ENCODE measurements at places on chromosomes 7 and 10.

GRCh38 chr7:34320926-34321661 lies 336.9 kb upstream of the NPSR1 start:
- peak; percentile 45 for DNase-seq

GRCh38 chr7:115300231-115300870 lies 378.5 kb downstream of the MDFIC start:
- DNase-seq = no peak

GRCh38 chr7:17027143-17027788 lies 145.5 kb upstream of the AGR3 start:
- DNase-seq = no peak

DNA sequence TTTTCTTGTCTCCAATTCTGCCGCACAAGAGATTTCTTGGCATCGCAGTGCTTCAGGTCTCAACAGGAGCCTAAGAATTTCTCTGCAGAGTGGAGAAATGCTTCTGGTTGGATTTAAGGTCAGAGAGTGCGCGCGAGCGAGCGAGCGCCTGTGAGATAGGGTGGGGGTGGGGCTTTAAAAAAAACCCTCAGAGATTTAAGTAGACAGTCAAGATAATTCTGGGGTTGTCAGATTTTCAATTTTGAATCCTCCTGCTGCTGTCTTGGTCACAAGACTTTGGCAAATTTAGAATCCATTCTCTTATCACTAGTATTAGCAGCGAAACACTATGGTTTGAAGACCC lies 49.7 kb downstream of the CPEB3 start:
- DNase-seq = no peak

GRCh38 chr7:143385891-143386781 lies 5.0 kb downstream of the ZYX start:
- peak; percentile 58 for DNase-seq

- DNase-seq = peak; percentile 66
Measured at GRCh38 chr7:77404641-77405040, 11.5 kb downstream of the GSAP start.

GRCh38 chr10:69412232-69412790 lies 4.4 kb downstream of the TACR2 start:
- DNase-seq = peak; percentile 36

GRCh38 chr10:100872034-100872791 lies 40.5 kb upstream of the SLF2 start:
- DNase-seq = peak; percentile 53

- DNase-seq = no peak
Measured at GRCh38 chr7:28998105-28998504, 40.0 kb upstream of the TRIL start.

GRCh38 chr10:33329178-33329577 lies 5.3 kb downstream of the NRP1 start:
- DNase-seq = no peak

- DNase-seq = no peak
Measured at GRCh38 chr7:98624846-98625420, 7.8 kb downstream of the NPTX2 start.

DNA sequence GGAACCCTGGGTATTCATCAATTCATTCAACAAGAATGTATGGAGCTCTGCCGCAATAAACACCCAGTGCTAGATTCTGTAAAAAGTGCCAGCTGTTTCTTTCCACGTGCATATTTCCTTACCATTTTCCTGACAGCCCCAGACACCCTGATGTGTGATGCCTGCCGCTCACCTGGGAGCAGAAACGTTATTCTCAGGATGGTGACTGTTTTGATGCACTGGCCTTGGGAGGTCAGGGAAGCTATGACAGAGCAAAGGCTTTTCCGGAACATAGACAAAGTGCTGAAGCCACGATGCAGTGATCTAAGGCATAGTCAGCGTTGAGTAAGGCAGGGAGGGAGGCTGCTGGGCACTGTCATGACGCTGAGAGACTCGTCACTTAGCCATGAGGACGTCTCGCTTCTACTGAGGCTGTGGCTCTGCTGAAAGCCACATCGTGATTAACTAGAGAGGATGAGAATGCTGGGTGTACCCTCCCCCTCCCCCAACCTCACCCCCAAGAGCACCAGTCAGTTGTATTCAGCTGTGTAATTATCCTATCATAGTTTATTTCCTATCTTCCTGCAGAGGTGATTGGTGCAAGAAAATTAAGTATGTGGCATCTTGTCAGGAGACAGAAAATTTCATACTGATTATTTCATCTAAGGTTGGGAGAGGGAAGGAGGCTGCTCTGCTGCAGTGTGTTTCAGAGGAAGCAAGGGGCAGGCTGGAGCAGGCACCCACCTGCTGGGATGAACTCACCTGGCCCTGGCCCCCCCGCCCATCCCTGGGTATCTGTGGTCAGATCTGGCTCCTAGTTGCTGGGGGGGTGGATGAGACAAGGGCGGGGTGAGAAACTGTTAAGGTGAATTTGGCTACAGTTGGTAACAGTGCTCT lies 48.8 kb upstream of the SMNDC1 start:
- peak; percentile 67 for DNase-seq

- DNase-seq = no peak
Measured at GRCh38 chr7:96695581-96695980, 14.1 kb downstream of the SEM1 start.

GRCh38 chr10:110304394-110304779 lies 333 bp downstream of the SMNDC1 start:
- DNase-seq = peak; percentile 73

GRCh38 chr10:114894911-114895310 lies 43.1 kb upstream of the TRUB1 start:
- DNase-seq = no peak

DNA sequence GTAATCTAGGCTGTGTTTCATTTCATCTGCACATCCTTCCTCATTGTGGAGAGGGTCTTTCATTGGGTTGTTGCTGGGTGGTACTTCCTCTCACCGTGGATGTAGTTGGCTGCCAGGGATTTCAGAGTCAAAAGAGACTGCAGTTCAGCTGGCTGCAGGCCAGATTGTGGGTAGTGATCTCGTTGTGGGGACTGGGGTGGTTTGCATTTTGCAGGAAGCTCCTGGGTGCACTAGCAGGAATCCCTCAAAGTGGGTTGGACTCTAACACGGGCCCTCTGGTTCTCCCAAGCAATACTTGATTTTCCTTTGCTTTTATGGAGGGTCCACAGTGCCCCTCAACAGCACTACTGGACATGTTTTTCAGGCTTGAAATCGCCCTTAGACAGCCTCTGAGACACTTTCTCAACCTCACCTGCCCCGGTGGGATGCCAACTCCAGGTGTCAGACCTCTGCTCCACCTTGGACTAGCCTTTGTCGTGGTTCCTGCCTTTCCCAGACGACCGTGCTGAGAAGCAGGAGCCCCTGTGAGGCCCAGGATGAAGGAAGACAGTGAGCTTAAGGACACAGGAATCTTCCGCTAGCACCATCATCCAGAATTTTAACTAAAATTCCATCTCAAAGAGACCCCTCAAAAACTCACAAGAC lies 23.9 kb upstream of the ZNF273 start:
- DNase-seq = no peak

- no peak for DNase-seq
Measured at GRCh38 chr7:98049034-98049433, 57.6 kb upstream of the LMTK2 start.

- peak; percentile 60 for DNase-seq
Measured at GRCh38 chr10:33098951-33099663, 141.1 kb upstream of the ITGB1 start.

DNA sequence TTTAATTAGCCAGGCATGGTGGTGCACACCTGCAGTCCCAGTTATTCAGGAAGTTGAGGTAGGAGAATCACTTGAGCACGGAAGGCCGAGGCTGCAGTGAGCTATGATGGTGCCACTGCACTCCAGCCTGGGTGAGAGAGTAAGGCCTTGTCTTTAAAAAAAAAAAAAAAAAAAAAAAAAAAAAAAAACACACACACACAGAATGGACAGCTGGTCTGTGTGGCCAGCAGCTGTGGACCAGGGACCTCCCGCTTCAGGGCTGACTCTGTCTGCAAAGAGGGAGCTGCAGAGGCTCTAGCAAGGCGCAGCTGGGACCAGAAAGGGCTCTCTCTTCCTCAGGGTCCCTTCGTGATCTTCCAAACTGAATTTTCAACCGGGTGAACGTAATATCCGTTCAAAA lies 53.6 kb upstream of the DNAAF5 start:
- DNase-seq = no peak

DNA sequence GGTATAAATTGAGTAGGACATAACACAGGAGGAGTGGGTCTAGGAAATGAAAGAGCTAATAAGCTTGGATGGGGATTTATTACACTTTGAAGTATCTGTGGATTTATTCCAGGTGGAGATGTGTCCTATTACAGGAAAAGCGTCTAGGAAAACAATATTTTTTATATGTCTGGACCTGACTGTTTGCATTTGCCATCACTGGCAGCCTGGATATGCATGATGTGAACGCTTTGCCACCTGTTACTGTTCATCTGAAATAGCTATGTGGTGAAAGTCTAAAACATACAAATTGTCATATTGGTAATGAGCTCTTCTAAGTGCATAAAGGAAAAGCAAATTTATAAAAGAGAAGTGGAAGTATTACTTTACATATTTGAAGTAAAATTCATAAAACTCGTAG lies 31.6 kb upstream of the AGMO start:
- DNase-seq = no peak

DNA sequence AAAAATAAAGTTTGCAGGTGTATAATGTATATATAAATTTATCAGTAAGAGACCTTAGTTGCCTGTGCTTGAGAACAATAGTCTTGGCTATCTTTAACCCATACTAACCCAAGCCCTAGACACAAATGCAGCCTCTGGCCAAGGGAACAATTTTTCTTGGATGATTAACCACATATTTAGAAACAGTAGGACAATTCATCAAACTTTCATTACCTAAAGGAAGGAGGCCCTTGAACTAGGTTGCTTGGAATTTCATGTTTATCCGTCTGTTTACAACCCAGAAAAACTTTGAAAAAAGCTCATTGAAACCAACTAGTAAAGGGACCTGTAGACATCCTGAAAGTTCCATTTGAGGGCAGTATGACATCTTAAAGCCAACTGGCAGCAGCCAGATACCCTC lies 8.9 kb upstream of the ERLIN1 start:
- no peak for DNase-seq

- DNase-seq = no peak
Measured at GRCh38 chr10:79047584-79047874, 21.2 kb upstream of the ZMIZ1 start.

DNA sequence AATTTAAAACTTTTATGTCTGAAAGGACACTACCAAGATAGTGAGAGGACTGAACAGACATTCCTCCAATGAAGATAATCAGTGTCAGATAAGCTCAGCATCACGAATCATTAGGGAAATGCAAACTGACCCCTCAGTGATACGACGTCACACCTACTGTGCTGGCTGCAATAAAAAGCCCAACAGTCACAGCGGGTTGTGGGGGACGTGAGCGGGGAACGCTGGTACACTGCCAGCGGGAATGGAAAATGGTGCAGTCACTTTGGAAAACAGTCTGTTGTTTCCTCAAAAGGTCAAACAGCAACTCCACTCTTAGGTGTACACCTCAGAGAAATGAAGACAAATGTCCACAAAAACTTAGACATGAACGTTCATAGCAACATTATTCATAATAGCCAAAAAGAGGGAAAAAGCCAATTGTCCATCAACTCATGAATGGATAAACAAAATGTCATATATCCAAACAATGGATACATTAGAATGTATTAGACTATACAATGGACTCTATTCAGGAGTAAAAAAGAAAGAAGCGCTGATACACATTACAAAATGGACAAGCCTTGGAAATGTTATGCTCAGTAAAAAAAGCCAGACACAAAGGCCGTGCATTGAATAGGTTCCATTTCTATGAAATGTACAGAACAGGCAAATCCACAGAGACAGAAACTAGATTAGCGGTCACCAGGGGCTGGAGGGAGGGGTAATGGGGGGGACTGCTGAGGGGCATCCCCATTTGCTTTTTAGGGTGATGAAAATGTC lies 2.4 kb upstream of the ECHS1 start:
- no peak for DNase-seq

- DNase-seq = no peak
Measured at GRCh38 chr10:83542774-83543411, 596.4 kb upstream of the GHITM start.

DNA sequence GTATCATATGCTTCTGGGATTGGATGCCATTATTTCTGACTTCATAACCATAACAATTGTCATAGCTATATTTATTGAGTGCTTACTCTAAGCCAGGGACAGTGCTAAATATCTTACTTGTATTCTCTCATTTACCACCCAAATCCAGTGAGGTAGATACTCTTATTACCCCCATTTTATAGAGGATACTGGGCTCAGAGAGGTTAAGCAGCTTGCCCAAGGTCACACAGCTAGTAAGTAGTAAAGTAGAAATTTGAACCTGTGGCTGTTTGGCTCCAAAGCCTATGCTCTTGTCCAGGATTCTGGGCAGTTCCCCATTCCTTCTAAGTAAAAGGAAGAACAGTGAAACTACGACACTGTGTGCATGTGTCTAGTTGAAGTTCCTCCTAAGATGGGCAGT lies 56.5 kb downstream of the COL13A1 start:
- no peak for DNase-seq

- peak; percentile 25 for DNase-seq
Measured at GRCh38 chr7:142817506-142817905, 37.4 kb upstream of the EPHB6 start.

DNA sequence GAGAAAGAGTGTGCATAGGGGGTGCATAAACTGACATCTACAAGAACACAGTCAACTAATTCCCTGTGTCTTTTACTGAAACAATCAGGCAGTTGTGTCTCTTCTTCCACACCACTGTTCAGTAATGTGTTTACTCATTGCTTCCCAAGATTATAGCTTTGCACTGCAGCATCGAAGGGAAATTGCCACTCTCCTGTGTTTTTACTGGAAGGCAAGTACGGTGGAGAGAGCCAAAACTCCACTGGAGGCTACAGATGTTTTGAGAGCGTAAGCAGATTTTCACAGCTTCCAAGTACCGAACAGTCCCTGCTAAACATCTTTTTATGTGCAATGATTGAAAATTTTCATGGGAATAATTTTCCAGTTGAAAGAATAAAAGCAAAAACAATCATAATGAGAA lies 510.5 kb upstream of the AKR1E2 start:
- no peak for DNase-seq

DNA sequence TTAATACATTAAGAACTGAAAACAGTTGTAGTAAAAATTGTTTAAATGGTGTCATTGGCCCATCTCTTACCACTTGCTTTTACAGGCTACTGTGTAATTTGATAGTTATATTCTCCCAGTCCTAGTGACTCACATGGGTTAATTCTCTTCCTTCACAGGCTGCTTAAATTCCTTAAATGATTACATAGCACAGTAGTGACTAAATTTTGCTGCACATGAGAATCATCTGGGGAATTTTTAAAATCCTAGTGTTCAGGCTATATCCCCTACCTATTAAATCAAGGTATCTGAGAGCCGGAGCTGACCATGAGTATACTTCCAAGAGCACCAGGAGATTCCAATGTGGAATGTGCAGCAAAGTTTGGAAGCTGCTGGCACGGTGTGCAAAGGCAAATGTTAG lies 45.3 kb upstream of the ZNF800 start:
- DNase-seq = no peak

DNA sequence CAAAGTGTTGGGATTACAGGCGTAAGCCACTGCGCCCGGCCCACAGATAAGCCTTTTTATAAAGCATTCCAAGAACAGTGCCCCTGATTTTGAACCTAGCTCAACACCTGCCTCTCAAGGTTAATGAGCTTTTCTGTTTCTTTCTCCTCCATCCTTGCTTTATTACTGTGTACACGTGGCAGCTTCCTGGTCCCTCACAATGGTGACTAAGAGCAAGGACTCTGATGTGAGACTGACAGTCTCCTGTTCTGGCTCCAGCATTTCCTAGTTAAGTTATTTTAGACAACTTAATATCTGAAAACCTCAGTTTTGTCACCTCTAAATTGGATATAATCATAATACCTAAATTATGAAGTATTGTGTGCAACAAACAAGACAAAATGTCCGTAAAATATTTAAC lies 9.9 kb downstream of the HABP2 start:
- DNase-seq = no peak

- peak; percentile 62 for DNase-seq
Measured at GRCh38 chr10:62082729-62083411, 181.4 kb downstream of the ARID5B start.

Measured in suppressor macrophage treated with lipopolysaccharide for 1 hour (primary cell).